Kidney (tissue), 22 donors: ENCODE measurements at places on chromosomes 3 and 15.

- DNase-seq = no peak
Measured at GRCh38 chr15:50702762-50703334, 16.3 kb upstream of the TRPM7 start.

DNA sequence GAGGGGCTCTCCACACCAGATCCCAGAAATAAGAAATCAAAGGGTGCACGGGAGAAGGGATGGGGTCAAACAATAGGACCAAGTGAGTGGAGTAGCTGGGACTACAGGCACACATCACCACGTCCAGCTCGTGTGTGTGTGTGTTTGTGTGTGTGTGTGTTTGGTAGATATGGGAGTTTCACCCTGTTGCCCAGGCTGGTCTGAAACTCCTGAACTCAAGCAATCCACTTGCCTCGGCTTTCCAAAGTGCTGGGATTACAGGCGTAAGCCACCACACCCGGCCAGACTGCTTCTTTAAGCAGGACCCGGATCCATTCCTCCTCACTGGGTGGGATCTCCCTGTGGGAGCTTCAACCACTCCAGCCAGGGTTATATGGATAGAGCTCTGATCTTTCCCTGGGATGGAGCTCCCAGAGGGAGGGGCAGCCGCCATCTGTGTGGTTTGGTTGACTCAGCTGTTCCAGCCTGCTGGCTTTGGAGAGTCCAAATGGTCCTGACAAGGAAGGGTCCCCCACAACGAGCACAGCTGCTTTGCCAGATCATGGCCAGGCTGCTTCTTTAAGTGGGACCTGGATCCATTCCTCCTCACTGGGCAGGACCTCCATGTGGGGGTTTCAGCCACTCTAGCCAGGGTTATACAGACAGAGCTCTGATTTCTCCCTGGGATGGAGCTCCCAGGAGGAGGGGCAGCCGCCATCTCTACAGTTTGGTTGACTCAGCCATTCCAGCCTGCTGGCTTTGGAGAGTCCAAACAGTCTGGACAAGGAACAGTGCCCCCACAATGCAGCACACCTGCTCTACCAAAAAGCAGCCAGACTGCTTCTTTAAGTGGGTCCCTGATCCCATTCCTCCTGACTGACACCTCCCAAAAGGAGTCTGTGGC, 9.1 kb upstream of the AVEN start:
- DNase-seq = no peak

- peak; percentile 82 for DNase-seq
Measured at GRCh38 chr15:73927003-73927475, 777 bp downstream of the LOXL1 start.

GRCh38 chr3:16064642-16065414, 109.7 kb upstream of the GALNT15 start:
- DNase-seq = no peak

DNA sequence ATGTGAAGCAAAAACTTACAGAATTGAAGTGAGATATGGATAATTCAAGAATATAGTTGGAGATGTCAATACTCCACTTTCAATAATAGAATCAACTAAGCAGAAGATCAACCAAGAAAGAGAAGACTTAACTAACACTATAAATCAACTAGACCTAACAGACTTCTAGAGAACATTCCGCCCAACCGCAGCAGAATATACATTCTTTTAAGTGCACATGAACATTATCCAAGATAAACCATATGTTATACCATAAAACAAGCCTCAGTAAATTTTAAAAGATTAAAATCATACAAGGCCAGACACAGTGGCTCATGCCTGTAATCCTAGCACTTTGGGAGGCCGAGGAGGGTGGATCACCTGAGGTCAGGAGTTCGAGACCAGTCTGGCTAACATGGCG, 5.5 kb upstream of the TEX55 start:
- DNase-seq = no peak

- no peak for DNase-seq
Measured at GRCh38 chr3:94069194-94069813, 6.4 kb downstream of the NSUN3 start.

- DNase-seq = no peak
Measured at GRCh38 chr15:29516929-29517328, 247.3 kb upstream of the NSMCE3 start.

- peak; percentile 51 for DNase-seq
Measured at GRCh38 chr3:31748933-31749295, 216.2 kb downstream of the STT3B start.

DNA sequence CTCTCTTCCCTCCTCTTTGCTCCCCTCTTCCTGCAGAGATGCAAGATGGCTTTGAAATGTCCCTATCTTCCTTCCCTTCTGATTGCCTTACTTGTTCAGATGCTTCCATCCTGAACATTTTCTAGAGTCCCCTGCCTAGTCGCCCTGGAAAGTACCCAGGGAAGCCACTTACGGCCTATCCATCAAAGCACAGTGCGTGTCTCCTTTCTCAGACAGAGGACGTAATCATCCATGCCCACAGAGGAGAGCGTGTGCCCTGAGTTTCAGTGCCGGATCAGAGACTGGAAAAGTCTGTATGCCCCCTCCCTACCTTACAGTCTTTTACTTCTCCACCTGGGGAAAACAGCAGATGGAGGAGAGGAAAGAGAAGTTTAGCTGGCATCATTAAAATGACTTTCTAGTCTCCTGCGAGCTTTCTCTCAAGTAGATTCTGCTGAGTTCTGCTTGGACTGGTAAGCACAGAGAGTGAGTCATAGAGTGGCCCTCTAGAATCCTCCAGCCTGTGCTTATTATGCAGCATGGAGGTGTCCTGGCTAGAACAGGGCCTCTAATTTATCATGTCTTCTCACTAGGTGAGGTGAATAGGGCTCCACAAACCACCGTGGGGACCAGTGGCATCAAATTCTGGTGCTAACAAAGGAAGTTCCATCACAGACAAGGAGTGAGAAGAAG, 114.6 kb downstream of the SLCO3A1 start:
- no peak for DNase-seq

- no peak for DNase-seq
Measured at GRCh38 chr3:59246719-59247401, 197.0 kb upstream of the CFAP20DC start.
